ENCODE measurements at places on chromosomes 3 and 15.

GRCh38 chr3:188343894-188344293 lies 189.9 kb downstream of the LPP start:
- no peak for DNase-seq

- no peak for DNase-seq
Observed at GRCh38 chr15:41507820-41508290, 5.8 kb downstream of the LTK start.

DNA sequence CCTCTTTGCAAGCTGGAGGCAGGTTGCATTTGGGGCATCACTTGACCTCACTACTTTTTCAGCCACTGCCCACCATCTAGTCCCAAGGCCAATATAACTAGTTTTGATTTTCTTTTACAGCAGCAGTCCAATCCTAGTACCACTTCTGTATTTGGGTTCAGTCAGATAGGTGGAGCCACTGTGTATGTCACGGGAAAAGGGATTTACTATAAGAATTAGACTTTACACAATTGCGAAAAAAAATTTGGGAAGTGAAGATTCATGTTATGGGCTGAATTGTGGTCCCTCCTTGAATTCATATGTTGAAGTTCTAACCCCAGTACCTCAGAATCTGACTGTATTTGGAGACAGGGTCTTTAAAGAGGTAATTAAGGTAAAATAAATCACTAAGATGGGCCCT lies 37.4 kb upstream of the NMNAT3 start:
- DNase-seq, result no peak

DNA sequence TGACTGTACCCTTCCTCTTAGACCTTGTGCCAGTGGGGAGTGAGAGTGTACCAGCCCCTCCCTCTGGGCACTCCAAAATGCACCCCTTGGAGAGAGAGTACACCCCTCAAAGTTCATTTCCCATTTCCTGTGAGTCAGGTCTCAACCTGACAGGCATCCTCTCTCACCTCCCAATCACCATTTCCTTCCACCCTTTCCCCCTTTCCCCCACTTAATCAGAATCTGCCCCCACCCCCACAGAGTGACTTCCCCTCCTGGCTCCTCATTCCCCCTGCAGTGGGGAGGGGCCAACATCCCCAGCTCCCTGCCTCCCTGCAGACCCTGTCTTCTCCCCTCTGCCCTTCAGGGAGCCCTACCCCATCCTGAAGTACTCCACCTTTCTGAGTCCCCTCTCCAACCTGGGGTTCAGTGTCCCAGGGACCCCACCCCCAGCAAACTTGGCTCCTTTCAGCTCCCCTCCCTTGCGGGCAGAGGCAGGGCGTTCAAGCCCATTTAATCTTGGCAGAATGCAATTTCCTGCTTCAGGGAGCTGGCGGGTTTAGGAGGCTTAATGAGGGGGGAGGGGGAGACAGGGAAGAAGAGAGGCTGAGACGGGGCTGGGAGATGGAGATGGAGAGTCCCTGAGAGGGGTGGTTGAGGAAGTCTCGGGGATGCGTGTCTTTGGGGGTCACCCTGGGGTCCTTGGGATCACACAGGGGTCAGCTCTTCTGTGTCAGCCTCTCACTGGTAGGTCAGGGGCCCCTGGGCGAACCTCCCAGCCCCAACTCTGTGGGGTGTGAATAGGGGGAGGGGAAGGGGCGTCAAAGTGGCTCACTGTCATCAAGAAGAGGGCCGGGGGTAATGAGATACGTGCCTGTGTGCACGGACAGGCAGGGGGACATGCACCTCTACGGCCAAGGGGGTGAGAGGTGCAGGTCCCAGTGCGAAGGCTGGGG lies 16.6 kb upstream of the SEMA3F start:
- DNase-seq, result no peak

GRCh38 chr15:78979456-78980320 lies 34.8 kb upstream of the CTSH start:
- DNase-seq, result no peak

DNA sequence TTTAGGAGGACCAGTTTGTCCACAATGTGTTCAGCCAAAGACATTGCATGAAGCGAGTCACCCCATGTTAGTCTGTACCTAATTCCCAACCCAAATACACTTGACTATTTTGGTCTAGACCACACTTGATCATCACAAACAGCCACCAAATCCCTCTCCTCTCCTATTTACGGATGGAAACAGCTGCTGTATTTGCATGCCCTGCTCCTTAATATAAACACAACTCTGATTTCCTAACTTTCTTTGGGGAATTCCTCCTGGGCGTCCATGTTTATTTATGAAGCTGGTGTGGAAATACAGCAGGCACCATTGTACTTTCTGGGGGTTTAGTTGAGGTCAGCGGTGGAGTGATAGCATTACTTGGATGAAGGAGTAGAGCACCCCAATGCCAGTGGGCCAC lies 235.2 kb downstream of the TLE3 start:
- DNase-seq, result no peak

- DNase-seq, result no peak
Observed at GRCh38 chr15:67327312-67327711, 72.7 kb downstream of the IQCH start.

DNA sequence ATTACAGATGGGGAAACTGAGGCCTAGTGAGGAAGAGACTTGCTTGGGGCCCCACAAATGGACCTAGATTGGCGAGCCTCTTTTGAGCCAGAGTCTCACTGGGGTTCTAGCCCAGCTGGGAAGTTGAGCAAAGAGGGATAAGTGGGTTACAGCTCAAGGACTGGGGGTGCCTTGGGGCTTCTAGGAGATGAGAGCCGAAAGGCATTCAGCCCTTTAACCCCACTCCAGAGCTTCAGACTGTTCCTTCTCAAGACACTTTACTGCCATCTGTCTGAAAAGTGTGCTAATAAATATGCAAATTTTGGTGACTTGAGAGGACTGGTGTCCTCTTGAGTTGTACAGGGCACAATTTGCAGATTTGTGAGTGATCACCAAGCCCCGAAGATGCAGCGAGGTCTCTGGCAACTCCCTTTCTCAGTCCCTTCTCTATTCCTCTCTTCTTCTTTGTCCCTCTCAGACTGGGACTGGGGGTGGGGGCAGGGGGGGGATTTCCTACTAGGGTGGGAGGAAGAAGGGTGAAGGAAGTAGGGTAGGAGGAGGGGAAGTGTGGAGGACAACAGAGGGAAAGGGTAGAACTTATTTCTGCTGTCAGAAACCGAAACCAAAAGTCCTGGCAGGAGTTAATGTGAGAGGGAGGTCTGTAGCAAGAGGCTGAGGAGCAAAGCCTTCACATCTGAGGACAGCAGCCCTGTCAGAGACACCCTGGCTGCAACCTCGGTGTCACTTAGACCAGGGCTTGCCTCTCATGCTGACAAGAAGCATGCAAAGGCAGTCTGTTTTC lies 16.2 kb upstream of the ANKDD1A start:
- no peak for DNase-seq

DNA sequence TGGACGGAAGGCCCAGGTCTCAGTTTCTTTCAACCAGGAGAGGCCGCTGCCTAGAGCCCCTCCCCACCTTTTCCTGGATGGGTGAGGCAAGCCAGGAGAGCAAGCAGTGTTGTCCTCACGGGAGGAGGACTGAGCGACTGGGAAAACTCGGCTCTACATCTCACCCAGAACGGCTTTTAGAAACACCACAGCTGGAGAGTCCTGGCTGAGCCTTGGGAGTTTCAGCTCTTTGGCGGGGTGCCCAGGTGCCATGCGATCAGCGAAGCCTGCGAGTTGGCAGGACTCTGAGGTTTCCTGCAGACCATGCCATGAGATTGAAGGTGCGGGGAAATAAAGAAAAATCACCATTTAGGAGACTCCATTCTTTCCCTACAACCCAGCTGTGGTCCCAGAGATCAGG lies 26.0 kb downstream of the PPCDC start:
- no peak for DNase-seq

GRCh38 chr3:78659386-78659987 lies 1108.3 kb downstream of the ROBO1 start:
- DNase-seq, result no peak

- no peak for DNase-seq
Observed at GRCh38 chr3:174483254-174483653, 375.9 kb upstream of the NAALADL2 start.

- no peak for DNase-seq
Observed at GRCh38 chr15:75148280-75148679, 53.4 kb upstream of the C15orf39 start.

DNA sequence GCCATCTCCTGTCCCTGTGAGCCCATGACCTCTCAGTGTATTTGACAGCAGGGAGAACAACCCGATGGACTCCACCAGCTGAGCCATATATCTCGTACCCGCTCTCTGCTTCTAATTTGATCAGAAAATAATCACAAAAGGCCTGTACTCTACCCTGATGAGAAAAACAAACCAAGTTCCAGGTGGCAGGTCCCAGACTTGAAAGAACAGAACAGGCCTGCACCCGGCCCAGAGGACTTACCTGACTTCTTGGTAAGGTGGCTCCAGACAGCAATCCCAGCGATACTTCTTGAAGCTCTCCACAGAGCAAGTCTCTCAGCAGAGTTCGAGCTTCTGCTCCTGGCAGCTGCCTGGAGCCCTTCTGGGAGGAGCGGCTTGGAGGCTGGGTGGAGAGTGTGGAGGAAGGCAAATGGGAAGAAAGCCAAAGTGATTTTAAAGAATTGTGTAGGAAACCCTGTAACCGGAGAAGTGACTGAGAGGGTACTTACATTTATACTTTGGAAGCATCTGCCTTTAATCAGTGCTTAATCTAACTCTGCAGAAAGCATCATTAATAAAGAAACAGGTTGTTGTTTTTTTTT lies 91.6 kb downstream of the SCN11A start:
- no peak for DNase-seq

DNA sequence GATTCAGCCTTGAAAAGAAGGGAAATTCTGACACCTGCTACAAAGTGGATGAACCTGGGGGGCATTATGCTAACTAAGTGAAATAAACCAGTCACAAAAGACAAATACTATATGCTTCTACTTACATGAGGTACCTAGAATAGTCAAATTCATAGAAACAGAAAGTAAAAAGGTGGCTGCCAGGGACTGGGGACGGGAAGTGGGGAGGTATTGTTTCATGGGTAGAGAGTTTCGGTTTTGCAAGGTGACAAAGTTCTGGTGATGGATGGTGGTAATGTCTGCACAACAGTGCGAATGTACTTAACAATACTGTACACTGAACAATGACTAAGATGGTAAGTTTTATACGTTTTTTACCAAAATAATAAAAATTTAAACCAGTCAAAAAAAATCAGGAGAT lies 4.8 kb downstream of the IDH2 start:
- peak; percentile 49 for DNase-seq

- no peak for DNase-seq
Observed at GRCh38 chr3:192339214-192339613, 388.1 kb downstream of the FGF12 start.

- no peak for DNase-seq
Observed at GRCh38 chr3:79297245-79297960, 470.4 kb downstream of the ROBO1 start.

- DNase-seq, result no peak
Observed at GRCh38 chr15:99845009-99845408, 111.8 kb upstream of the LYSMD4 start.

- DNase-seq, result no peak
Observed at GRCh38 chr15:85870216-85871014, 75.7 kb upstream of the KLHL25 start.

DNA sequence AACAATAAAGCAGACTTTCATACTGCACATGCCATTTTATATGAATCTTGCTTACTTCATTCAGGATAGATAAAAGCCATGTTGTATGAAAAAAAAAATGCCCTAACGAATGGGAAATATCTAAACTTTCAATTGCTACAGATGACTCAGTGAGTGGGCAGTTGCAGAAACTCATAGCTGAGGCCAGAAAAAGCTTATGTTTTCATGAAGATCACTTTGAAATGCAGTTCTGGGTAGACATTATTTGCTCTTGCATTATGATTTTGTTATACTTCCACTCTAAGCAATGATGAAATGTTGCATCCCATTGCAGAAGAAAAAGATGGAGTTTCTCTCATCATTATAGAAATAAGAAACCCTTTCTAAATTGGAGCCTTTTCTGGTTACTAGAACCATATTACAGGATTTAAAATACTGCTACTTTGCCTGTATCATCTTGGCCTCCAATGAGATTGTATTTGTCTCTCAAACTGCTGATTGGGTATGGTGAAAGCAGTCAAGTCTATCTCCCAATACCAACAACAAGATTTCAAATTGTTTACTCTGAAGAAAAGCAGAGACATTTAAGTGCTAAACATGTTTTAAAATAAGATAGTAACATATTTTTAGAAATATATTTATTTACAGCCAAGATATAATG lies 17.0 kb downstream of the PEAK1 start:
- DNase-seq, result no peak

DNA sequence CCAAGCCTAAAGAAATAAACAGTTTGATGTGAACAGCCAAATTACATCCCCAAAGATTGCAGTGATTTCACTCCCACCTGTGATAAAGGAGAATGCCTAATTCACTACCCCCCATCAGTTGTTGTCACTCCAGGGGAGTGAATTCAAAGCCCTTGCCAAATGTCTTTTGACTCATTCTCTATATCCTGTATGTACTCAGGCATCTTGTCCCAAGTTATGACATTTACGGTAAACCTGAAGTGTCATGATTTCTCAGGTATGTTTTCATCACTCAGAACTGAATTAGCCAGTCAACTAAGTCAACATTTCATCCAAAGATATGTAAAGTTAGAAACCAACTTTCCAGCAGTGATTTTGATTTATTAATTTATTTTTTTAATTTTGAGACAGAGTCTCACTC lies 22.0 kb upstream of the HERC1 start:
- no peak for DNase-seq

GRCh38 chr3:184031187-184031792 lies at the start of gene HTR3D:
Gene HTR3D (plus strand): TSS chr3:184031742. CDS start chr3:184031742, 0 bp downstream.
- no peak for DNase-seq

DNA sequence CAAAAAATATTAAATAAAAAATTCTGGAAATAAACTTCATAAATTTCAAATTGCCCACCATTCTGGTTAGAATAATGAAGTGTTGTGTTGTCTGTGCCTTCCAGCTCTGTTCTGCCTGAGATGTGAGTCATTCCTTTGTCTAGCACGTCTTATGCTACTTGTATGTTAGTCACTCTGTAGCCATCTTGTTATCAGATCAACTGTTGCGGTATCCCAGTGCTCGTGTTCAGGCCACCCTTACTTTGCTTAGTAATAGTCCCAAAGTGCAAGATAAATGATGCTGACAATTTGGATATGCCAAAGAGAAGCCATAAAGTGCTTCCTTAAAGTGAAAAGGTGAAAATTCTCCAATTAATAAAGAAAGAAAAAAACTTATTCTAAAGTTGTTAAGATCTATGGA lies 527.5 kb downstream of the NAALADL2 start:
- DNase-seq, result no peak

- no peak for DNase-seq
Observed at GRCh38 chr15:54312528-54312927, 334.3 kb downstream of the UNC13C start.

GRCh38 chr15:62390791-62391640 lies 225.9 kb upstream of the C2CD4B start:
- no peak for DNase-seq

GRCh38 chr3:4520033-4520816 lies 27.1 kb downstream of the ITPR1 start:
- no peak for DNase-seq

GRCh38 chr3:49723296-49723627 lies 489 bp downstream of the GMPPB start:
- DNase-seq, result peak; percentile 33
